ENCODE measurements at places on chromosomes 16 and 17.

GRCh38 chr17:73623247-73623646 lies 21.0 kb downstream of the SDK2 start:
- no peak for DNase-seq

- DNase-seq, result no peak
Observed at GRCh38 chr16:86911437-86911958, 333.1 kb downstream of the FOXL1 start.

DNA sequence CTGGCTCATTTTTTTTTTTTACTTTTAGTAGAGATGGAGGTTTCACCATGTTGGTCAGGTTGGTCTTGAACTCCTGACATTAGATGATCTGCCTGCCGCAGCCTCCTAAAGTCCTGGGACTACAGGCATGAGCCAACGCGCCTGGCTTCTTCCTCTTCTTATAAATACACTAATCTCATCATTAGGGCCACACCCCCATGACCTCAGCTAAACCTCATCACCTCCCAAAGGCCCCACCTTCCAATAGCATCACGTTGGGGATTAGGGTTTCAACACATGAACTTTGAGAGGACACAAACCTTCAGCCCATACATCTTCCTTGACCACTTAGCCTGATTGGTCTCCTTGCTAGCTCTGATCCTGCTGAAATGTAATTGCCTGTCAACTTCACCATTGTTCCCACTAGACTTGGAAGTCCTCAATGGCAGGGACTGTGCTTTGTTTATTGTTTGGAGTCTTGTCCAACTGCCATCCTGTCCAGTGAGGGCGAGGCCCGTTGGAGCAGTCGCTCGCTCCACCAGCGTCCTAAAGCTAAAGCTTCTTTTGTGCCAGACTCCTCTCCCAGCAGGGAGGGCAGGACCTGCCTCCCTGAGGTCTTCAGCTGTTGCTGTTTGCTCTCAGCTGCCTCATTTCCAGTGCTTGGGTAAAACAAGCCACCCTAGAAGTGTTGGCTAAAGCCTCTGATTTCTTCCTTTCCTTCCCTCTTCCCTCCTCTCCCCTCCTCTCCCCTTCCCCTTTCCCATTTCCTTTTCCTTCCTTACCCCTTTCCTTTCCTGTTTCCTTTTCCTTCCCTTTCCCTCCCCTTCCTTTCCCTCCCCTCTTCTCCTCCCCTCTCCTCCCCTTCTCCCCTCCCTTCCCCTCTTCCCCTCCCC lies 85.3 kb downstream of the HAPSTR1 start:
- no peak for DNase-seq

DNA sequence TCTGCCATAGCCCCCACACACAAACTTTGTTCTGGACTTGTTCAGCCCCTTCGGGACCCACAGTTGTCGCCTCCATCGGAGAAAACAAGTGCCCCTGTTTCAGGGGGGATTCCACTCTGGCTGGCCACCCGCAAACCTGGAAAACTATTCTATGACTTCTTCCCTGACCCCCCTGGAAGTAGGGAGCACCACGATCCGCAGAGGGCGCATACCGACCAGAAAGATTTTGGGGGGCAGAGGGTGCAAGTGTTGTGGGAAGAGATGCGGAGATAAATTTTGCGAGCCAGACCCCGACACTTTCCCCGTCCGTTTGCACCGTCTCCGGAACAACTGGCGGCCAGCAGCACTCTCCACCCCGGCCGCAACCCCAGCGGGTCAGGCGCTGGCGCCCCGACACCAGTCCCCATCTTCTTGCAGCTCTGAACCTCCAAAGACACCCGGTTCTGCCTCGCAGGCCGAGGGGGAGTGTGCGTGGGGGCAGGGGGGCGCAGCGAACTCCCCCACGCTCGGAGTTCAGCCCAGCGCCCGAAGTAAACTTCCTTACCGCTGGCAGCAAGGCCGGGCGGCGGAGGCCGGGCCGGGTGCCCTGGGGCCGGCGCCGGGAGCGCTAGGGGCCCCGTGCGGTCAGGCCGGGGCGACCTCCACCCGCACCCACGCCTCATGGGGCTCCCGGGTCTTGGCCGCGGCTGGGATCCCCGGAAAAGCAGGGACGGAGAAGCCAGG lies 744 bp downstream of the SALL1 start:
- no peak for DNase-seq

GRCh38 chr16:68779891-68780290 lies 42.8 kb downstream of the CDH1 start:
- DNase-seq, result no peak

GRCh38 chr17:74446551-74447500 lies 14.9 kb downstream of the GPRC5C start:
- peak; percentile 71 for DNase-seq

DNA sequence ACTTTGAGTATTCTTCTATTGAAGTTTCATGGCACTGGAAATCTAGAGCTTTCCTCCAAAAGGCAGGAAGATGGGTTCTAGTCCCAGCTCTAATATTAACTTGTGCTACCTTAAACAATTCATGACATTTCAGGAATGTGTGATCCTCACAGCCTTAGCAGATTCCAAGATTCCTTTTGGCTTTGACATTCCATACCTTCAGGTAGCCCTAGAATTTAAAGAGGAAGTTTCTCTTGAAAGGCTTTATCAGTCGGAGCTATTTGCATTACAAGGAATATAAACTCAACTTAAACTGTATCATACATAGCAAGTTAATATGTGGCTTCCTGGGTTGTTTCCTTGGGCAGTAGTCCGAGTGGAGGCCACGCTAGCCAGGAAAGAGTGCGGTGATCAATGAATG lies 330.0 kb downstream of the SHISA9 start:
- DNase-seq, result no peak

DNA sequence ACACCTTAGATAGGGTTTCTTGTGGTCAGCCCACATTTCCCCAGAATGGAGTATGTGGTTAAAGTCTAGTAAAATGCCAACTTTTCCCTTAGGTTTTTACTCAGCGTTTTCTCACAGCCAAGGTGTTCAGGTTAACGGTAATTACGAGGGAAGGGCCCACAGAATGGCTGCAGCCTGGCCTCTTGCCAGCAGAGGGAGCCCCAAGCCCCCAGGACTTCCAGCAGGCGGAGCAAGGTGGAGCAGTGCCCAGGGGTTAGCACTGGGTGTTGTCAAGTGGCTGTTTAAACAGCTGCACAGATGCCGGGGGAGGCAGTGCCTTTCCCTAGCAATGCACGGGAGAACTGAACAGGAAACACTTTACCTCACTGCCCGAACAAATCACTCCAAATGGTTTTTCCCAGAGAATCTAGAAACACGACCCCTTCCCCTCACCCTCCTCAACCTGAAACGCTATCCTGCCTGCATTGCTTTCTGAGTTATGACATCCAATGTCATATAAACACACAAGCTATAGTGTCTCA lies 6.6 kb downstream of the PHB1 start:
- peak; percentile 88 for DNase-seq

GRCh38 chr16:67154578-67155294 lies 3.9 kb upstream of the B3GNT9 start:
- no peak for DNase-seq

- no peak for DNase-seq
Observed at GRCh38 chr17:29344201-29344856, 45.8 kb upstream of the TAOK1 start.

GRCh38 chr17:27089929-27090247 lies 204.0 kb upstream of the WSB1 start:
- DNase-seq, result no peak

- DNase-seq, result peak; percentile 43
Observed at GRCh38 chr17:51119415-51120356, 982 bp downstream of the SPAG9 start.

GRCh38 chr16:11833951-11834695 lies 17.2 kb downstream of the RSL1D1 start:
- DNase-seq, result no peak

GRCh38 chr17:50589095-50589705 lies 28.7 kb downstream of the CACNA1G start:
- no peak for DNase-seq

GRCh38 chr17:18025945-18026776 lies 12.8 kb downstream of the ATPAF2 start:
- DNase-seq, result no peak

- DNase-seq, result no peak
Observed at GRCh38 chr17:864315-864714, 82.2 kb downstream of the MRM3 start.

DNA sequence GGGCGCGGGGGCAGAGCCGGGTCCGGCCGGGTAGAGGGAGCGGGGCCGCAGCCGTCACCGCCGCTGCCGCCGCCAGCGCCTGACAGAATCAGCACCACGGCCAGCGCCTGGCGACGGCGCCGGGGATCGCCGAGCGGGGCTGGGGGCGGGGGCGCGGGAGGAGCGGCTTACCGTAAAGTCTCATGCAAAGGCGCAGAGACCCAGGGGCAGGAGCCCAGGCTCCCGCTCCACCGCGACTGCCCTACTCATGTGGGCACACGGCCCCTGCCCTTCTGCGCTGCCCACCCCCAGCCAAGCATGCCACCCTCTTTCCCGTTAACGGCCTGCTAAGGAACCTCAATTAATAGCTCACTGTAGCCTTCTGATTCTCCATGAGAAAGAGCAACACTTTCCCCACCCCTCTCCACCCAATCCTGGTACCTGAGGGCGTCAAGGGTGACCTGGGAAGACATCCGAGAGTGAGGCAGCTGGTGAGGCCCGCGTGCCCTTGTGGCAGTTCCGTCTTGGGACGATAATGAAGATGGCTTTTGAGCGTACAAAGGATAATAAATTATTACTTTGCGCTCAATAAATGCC lies at the start of gene SEZ6:
Gene SEZ6, minus strand, starts transcription at position 98 of the 576 bp plus-strand sequence. CDS start 164 bp downstream, outside the sequence.
- DNase-seq, result peak; percentile 86

GRCh38 chr17:44004761-44005526 lies 522 bp downstream of the NAGS start:
- DNase-seq, result no peak

DNA sequence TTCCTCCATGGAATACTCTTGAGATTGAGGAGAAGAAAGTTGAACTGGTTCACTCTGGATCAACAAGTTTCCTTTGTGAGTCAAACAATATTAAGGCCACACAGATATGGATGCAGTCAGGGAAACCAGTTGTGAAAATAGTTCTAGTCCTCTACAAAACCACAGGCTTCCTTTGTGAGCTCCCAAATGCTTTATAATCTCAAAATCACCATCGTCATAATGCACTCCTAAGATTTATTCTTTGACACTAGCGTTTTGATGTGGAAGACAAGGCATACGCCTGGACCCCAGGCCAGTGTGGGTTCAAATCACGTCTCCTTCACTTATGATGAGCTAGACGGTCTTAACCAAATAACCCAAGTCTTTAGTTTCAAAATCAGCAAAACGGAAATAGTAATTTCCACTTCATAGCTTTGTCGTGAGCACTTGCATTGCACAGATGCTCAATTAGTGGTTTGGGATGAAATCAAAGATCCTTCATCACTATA lies 142.6 kb downstream of the STX8 start:
- DNase-seq, result no peak

DNA sequence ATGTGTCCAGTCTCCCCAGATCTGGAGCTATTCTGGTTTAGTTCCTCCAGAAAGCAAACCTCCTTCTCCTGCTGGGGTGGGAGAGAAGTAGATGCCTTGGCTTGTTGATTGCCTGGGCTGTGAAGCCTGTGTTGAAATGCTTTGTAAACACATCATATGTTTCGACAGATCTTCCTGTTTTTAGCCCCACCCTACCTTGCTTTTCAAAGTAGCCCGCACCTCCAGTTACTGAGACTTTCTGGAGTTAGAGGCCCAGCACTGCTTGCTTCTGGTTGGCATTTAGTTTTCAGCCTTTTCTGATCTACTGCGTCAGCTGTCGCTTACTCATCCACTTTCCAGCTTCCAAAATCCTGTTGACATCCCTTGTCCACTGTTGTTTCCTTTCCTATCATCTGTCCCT lies 17.9 kb upstream of the NDEL1 start:
- DNase-seq, result no peak

- DNase-seq, result no peak
Observed at GRCh38 chr17:14510136-14510535, 209.3 kb downstream of the HS3ST3B1 start.

DNA sequence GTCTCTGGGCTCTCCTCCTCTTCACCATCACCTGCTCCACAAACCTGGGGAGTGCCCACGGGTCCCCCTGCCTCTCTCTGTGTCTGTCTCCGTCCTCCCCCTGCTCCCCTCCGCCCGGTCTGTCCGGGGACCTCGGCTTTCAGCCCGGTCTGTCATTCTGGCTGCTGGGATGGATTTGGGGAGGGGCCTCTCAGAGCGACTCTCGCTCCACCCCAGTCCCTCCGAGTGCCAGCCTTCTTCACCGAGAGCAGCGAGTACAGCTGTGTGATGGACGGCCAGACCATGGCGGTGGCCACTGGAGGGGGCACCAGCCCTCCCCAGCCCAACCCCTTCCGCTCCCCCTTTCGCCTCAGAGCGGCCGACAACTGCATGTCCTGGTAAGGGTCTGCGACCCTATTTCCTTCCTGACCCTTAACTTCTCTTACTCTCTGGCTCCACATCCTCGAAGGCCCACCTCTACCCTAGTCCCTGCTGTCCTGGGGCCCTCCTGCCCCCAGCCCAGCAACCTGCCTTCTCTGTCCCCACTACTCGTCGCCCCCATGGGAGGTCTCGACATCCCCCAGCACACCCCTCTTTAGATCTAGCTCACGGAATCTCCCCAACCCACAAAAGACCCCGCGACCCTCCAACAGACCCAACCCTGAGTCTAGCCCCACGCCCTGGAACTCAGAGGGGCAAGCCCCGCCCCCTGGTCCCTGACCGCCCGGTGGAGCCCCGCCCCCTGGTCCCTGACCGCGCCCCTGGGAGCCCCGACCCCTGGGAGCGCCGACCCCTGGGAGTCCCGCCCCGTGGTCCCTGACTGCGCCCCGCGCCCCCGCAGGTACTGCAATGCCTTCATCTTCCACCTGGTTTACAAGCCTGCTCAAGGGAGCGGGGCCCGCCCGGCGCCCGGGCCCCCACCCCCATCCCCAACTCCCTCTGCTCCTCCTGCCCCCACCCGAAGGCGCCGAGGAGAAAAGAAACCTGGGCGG lies 5.6 kb upstream of the CXCL16 start:
- no peak for DNase-seq

GRCh38 chr17:66941249-66941648 lies 23.3 kb upstream of the CACNG4 start:
- DNase-seq, result no peak

DNA sequence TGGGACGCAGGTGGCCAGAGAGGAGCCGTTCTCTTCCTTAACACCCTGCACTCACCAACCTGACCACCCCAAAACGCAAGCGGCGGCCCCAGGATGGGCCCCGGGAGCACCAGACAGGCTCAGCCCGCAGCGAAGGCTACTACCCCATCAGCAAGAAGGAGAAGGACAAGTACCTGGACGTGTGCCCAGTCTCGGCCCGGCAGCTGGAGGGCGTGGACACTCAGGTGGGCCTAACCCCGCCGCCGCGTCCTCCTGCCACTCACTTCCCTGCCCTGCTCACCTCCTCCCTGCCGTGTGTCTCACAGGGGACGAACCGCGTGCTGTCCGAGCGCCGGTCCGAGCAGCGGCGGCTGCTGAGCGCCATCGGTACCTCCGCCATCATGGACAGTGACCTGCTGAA lies 4.6 kb upstream of the HSD3B7 start:
- no peak for DNase-seq

Measured in GM10248 (cell line).